Left lung (tissue), 14 donors: ENCODE measurements at places on chromosomes 4 and X.

- no peak for DNase-seq
These were observed 762.5 kb downstream of the PCDH7 start for GRCh38 chr4:31482691-31483090.

DNA sequence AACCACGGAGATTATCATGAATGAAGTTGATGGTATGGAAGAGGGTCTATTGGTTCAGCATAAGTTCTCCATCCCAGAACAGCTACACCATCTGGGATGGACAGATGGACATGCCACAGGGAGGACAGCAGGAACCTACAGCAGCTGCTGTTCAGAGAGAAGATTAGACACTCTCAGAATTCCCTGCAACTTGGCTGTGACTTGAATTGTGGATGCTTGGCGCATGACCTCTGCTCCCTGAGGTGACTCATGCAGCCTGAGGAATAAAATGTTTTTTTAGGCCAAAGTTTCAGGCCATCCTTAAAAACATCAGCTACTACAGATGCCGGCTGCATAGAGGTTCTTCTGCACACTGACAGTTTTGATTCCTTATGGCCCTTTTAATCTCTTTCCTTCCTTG, 97.3 kb downstream of the RS1 start:
- DNase-seq: no peak

DNA sequence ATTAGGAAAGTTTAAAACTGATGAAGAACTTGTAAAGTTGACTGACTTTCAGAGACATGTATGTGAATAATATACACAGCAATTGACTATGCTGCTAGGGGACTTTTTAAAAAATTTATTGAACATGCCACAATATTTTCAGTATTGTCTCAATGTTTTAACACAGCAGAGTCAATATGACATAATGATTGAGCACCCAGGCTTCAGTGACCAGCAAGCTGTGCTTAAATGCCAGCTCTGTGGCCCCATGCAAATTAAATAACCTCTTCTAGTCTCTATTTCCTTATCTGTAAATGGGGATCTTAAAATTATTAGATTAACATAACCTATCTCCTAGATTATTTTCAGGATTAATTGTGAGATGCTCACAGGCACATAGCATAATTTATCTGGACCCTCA, 56.8 kb upstream of the TXK start:
- no peak for DNase-seq

DNA sequence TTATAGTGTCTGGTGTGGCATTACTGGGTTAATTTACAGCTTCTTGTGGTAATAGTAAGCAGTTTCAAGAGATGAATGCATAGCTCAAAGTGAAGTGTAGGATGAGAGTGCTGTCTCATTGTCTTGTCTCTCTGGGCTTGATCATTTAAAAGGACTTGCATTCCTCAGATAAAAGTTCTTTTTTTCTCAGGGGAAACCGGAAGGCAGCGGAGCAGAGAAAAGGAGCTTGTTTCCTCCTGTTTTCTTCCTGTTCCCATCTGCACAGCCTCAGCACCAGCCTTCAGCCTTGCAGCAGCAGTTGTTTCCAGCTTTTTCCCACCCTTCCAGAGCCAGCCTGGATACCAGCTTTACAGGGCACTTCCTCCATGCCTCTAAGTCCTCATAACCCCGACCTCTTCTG, 61.4 kb upstream of the LGI2 start:
- DNase-seq: no peak

DNA sequence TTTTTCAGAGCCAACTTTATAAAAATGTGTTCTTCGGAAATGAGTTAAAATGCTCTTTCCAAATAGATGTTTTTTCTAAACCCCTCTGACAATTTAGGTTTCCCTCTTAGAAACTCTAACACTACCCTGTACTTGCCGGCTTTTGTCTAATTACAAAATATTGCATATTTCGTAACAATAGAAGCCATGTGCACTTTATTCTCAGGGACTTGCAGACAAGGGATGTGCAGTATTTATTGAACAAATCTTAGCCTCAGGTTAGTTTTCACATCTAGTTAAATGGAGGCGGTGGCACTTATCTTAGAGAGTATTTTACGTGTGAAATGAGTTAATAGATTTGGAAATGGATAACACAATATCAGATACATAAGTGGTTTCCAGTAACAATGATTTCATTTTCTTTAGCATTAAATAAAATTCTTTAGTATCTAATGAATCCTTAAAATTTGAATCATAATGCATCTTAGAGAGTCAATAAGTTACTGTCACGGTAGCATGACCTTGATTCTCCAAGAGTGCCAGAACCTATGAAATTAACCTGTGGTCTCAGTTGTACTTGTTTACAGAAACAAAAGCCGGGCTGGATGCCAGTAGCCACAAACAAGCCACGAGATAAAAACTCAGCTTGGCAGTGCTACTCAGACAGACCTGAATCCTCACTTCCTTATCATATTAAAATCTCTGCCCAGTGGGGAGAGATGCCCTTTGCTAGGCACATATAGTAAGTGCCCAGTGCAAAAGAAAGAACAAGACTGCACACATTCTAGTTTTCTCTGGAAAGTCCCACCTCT, 772 bp upstream of the PABPC4L start:
- DNase-seq: no peak

DNA sequence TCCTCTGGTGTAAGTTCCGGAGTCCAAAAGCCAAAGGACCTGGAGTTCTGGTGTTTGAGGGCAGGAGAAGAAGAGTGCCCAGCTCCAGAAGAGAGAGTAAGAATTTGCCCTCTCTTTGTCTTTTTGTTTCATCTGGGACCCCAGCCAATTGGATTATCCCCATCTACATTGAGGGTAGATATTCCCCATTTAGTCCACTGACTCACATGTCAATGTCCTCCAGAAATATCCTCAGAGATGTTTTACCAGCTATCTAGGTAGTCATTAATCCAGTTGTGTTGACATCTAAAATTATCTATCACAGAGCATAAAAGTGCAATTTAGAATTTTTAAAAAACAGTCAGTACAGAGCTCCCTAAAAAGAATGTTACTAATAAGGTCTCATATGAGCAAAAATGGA, 132.9 kb upstream of the TMEM47 start:
- no peak for DNase-seq

DNA sequence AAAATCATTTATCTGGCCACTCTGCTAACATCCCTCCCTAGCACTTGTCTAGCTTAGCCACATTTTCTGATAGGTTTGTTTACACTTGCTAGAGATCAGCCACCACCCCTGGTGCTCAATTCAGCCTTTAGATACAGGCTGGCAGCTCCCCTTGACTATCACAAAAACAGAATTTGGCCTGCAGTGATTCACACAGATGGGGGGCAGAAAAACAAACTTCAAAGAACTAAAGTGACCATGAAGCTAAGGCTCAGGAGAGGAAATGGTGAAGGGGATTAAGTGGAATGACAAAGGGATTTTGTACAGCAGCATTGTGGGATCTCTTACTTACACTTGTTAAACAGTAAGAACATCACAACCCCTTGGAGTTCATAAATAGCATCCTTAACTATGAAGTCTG, 1718.0 kb upstream of the PCDH7 start:
- DNase-seq: no peak

- DNase-seq: no peak
These were observed 118.8 kb downstream of the DDIT4L start for GRCh38 chr4:100071506-100071905.

GRCh38 chrX:120564925-120565324, 4.2 kb upstream of the CUL4B start:
- no peak for DNase-seq

GRCh38 chrX:53283099-53283498, 1.7 kb upstream of the IQSEC2 start:
- DNase-seq: no peak

GRCh38 chr4:24850674-24851073, 55.3 kb downstream of the SOD3 start:
- DNase-seq: no peak

GRCh38 chr4:119227690-119228089, 15.2 kb downstream of the USP53 start:
- no peak for DNase-seq

- no peak for DNase-seq
These were observed 48.7 kb downstream of the FGFRL1 start for GRCh38 chr4:1060121-1060520.

DNA sequence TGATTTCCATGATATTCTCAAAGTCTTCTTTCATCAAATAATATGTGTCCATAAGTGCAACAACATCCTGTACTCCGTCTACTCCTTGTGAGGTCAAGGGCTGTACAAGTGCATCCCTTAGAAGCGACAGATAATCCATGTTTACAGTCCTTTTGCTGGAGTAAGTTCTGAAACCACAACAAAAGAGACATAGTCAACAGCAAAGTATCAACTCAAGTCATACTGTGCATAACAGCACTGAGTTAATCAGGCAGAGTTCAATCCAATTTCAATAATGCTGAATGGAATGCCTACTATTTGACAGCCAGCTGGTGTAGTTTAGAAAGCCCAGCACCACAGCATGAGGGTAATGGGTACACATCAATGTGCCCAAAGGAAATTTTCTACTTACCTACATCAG, 74.5 kb downstream of the RFC1 start:
- no peak for DNase-seq

- no peak for DNase-seq
These were observed 7.8 kb downstream of the INTS6L start for GRCh38 chrX:135528254-135528653.

DNA sequence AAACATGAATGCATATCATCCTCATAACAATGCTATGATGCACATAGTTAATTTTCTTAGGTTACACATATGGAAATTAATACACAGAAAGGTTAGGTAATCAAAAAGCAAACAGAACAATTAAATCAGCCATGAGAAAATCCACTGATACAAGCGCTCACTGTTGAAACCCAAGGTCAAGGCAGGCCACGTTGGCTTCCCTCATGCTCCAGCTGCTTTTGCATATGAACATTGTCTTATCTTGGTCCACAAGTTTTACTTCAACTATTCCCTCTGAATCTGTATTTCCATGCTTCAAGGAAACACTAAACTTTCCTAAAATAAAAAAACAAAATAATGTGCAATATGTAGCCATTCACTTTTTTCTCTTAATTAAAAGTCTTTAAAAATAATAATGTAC, 34.5 kb upstream of the PLA2G12A start:
- DNase-seq: no peak

GRCh38 chrX:67892401-67892800, 348.6 kb downstream of the AR start:
- no peak for DNase-seq

GRCh38 chr4:10117359-10118047, 904 bp upstream of the WDR1 start:
- no peak for DNase-seq

GRCh38 chr4:183011213-183011907, 87.7 kb upstream of the WWC2 start:
- DNase-seq: no peak

GRCh38 chrX:133369065-133369464, 46.2 kb downstream of the GPC4 start:
- DNase-seq: no peak
